ENCODE measurements at places on chromosomes 4 and X.

DNA sequence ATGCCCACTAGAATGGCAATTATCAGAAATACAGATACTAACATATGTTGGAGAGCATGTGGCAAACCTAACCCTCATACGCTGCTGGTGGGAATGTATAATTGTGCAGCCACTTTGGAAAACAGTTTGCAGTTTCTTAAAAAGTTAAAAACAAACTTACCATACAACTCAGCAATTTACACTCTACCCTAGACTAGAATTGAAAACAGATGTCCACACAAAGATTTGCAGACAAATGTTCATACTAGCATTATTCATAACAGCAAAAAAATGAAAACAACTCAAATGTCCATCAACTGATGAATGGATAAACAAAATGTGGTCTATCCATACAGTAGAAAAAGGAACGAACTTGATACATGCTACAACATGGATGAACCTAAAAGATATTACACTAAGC lies 64.4 kb downstream of the SLC9A7 start:
- no peak for DNase-seq

DNA sequence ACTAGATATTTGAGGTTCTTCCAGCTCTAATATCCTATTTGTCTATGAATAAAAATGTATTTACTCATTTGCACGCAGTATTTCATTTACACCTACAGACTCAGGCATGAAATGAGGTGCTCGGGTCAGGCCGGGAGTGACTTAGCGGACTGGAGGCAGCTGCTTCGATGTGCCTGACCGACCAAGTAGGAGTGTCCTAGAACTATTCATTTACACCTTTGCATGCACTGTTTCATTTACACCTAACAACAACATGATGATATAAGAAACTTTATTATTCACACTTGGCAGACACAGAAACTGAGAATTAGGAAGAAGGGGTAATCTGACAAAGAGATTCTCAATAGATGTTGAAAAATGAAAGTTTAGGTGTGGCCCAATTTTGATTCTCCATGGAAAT lies 28.7 kb upstream of the FAT1 start:
- peak; percentile 63 for DNase-seq

GRCh38 chr4:83267121-83267829 lies 17.3 kb downstream of the COQ2 start:
- peak; percentile 12 for DNase-seq

DNA sequence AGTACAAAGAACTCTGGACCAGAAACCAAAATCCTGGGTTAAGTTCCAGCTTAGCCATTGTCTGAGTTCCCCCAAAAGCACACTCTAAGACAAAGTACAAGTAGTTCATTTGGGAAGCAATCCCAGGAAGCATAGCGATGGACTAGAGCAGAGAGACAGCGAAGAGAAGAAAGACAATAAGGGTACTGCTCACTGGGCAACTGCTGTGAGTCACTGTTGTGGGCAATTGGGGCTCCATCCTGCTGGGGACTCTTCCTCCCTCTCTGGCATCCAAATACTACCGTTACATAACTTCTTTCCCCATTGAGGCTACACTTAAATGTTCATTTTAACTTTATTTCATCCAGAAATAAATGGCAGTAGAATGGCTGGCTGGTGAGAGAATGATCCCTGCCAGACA lies 14.1 kb downstream of the SRPX start:
- no peak for DNase-seq

DNA sequence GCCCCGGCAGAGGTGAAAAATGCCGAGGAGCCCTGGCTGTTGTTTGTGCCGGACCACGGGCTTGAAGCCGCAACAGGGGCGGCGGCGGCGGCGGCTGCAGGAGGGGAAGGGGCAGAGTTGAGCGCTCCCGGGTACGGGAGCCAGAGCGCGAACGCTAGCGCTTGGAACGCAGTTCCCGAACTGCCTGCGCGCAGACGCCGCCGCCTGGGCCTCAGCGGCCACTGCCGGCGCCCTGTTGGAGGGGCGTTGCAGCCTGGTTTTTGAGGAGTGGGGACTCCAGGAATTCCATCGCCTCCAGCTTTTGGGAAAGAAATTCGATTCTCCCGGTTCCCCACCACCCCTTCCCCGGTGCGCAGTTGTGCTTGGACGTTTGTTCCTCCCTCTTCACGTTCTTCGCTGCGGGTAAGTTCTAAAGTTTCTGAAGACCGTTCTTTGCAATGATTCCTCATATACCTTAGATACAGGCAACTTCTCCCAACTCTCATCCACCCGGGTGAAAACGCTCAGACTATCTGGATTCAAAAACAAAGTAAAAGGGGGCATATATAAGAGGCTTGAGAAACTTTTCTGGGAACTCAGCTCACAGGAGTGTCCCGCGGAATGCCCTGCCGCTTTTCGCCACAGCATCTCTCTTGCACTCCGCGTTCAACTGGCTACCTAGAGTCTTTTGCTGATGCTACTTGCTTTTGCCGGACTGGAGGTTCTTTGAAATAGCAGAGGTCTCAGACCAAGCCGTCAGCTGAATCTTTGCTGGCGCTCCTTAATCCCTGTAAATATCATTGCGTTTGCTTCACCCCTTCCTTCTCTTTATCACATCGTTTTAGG lies 1.0 kb downstream of the FAT4 start:
- peak; percentile 44 for DNase-seq

- DNase-seq, result no peak
Measured at GRCh38 chrX:109463784-109464183, 18.1 kb downstream of the GUCY2F start.

DNA sequence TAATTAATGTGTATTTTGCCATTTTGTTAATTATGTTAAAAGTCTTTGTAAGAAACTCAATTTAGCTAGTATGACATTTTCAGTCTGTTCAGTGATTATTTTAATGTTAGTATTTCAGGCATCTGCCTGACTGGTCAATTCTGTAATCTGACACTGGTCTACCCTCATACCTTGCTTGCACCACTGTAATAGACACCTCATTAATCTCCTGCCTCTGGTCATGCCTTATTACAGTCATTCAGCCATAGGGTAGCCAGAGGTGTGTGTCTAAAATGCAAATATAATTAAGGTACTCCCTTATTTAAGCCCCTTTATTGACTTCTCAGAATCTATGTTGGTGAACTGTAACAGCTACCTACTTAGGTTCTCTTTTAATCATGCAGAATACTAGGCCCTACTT lies 861.1 kb upstream of the IGFBP7 start:
- DNase-seq, result no peak

DNA sequence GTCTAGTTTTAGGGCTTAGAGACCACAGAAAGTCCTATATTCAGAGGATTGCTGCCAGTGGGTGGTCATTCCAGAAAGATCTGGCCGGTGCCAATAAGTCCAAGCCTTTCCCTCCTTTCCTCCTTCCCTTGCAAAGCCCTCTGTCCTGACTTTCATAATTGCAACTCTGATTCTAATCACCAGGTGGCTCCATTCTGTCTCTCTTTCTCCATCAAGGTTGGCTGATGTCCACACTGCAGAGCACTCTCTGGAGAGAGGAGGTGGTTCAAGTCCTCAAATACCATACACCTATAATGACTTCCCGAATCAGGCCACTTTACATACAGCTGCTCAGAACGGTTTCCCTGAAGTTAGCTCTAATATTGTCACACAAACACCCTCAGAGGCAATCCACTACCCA lies 22.4 kb upstream of the ARMCX4 start:
- peak; percentile 26 for DNase-seq

DNA sequence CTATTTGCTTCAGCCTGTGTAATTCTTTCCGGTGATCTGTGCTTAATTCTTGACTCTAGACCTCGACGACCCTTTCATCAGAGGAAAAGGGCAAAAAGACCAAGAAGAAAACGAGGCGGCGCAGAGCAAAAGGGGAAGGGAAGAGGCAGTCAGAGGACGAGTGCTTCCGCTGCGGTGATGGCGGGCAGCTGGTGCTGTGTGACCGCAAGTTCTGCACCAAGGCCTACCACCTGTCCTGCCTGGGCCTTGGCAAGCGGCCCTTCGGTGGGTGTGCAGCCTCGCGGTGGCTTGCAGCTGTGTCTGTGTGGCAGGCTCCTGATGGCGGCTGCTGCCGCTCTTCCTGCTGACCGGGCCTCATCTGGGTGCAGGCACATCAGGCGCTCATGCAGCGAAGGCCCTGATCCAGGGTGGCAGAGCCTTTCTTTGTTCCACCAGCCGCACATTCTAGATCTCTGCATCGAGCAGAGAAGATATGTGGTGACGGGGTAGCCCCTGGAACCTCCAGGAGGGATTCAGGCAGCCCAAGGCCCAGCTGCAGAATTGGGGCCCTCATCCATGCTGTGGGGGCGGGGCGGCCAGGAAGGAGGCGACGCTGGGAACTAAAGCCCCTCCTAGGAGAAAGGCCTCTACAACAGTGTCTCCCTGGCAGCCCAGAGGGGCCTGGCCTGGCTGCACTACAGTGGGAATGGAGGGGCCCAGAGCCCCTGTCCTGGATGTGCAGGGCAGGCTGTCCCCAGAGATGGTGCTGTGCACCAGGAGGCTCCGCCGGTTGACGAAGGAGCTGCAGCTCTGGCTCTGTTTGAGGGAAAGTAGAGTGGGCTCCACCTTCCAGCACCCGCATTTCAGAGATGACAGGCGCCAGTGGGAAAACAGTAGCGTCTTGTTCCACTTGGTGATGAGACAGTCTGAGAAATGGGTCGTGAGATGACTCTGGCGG lies 32.1 kb downstream of the NELFA start:
- no peak for DNase-seq

DNA sequence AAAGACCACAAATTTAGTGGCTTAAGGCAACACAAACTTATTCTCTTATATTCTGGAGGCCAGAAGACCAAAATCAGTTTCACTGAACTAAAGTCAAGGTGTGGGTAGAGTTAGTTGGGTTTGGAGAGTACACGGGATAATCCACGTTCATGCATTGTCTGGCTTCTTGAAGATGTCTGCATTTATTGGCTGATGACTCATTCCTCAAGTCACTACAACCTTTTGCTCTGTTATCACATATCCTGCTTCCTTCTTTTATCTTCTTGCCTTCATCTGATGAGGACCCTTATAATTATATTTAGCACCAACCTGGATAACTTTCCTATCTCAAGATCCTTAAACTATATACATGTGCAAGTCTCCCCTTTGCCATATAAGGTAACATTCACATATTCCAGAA lies 590.0 kb downstream of the FSTL5 start:
- no peak for DNase-seq

DNA sequence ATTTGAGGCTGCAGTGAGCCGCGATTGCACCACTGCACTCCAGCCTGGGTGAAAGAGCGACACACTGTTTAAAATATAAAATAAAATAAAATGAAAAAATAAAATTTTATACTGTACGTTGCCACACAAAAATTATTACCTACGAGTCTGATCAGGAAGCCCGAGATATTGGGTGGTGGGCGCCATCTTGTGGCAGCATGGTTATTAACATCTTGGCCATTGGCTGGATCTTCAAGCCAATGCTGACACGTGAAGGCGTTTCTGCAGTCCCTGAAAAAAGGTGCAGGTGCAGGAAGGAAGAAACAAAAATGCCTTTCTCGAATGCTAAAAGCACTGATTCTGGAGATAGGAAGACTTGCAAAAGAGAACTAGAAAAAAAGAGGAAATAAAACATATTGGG lies 4.9 kb upstream of the TLR8 start:
- DNase-seq, result peak; percentile 60

DNA sequence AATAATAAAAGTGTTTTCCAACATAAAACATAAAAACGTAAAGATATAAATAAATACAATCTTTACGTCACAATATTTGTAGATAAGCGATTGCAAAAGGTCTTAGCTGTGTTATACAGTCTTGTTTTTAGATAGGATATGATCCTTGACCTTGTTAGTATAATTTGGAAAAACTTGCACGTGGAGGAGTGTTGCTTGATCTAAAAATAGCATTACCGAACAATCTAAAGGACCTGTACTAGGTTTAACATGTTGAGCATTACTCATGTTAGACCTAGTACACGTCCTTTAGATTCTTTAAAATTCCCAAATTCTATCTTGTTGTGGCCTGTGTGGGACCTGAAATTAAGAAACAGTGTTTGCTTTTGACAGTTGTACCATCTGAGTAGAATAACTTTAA lies 1.6 kb downstream of the METAP1 start:
- no peak for DNase-seq

- DNase-seq, result peak; percentile 52
Measured at GRCh38 chr4:15130441-15130840, 128.2 kb downstream of the CPEB2 start.

DNA sequence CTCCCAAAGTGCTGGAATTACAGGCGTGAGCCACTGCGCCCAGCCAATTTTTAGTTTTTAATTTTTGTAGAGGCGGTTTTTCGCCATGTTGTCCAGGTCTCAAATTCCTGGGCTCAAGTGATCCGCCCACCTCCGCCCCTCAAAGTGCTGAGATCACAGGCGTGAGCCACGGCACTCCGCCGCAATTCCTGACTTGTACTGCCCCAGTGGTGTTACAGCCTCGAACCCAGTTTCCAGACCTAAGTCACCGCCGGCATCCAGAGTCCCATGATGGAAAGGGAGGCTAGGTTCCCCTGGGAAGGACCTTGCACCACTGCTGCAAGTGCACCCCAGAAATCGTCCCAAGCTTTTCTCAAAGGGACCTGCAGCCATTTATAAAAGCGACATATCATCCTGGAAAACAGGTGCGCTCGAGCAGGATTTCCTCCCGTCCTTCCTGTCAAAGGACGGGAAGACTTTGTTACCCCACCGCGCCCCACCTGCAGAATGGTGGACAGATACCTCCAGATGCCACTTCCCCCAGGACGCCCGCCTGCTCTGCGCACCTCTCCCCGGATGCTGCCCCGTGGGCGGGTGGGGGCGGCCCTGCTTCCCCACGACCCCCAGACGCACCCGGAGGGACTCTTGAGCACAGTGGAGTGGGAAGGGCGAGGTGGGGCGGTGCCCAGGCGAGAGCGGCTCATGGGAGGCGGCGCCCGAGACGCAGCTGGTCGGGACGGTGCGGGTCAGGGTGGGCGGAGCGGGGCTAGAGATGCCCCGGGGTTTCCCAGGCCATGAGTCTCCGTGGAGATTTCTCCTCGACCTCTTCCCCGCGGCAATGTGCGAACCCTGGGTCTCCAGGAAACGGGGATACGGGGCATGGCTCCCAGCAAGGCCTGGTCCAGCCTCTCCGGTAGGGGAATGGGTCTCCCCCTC lies 947 bp upstream of the RPL10 start:
- peak; percentile 79 for DNase-seq

DNA sequence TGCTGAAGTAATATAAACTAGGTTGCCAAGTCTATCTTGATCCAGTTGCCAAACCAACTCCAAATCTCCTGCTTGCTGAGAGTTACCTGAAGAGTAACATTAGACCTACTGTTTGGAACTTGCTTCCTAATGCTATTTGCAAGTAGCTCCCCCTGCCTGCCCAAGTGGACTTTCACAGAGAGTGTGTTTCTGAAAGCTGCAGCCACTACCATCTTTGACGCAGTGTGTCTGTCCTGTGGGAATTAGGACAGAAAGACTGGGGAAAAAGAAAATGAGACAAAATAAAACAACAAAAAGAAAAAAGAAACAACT lies 195.0 kb upstream of the HS3ST1 start:
- peak; percentile 72 for DNase-seq

Measured in kidney tubule cell (primary cell).